CD8-positive, alpha-beta memory T cell (primary cell): ENCODE measurements at places on chromosomes 3 and 15.

- DNase-seq = no peak
Measured at GRCh38 chr3:106792716-106793115, 584.5 kb upstream of the CCDC54 start.

GRCh38 chr3:149765762-149766334, 13.6 kb upstream of the COMMD2 start:
- DNase-seq = no peak

- no peak for DNase-seq
Measured at GRCh38 chr3:150508401-150508800, 37.9 kb downstream of the SERP1 start.

DNA sequence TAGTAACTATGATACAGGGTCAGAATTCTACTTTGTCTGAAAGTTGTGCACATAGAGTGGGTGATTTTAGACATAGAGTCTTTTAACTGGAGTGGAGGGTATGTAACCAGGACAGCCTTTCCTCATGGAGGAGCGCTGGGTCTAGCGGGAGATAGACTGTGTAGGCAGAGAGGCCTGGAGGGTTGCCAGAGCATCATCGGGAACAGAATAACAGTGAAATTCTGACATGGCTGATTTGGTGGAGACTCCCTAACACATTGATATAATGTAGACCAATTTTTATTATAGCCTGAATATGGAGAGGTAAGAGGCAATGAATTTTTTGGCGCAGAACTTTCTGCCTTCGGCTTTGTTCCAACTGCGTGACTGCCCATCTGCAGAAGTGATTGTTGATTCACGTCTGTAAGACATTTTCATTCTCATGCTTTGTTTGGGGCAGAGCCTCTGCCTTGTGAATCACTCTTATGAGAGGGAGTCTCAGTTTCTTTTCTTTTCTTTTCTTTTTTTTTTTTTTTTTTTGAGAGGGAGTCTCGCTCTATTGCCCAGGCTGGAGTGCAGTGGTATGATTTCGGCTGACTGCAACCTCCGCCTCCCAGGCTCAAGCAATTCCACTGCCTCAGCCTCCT, 16.0 kb downstream of the LPP start:
- DNase-seq = no peak

- no peak for DNase-seq
Measured at GRCh38 chr15:62532367-62532766, 367.3 kb upstream of the C2CD4B start.

DNA sequence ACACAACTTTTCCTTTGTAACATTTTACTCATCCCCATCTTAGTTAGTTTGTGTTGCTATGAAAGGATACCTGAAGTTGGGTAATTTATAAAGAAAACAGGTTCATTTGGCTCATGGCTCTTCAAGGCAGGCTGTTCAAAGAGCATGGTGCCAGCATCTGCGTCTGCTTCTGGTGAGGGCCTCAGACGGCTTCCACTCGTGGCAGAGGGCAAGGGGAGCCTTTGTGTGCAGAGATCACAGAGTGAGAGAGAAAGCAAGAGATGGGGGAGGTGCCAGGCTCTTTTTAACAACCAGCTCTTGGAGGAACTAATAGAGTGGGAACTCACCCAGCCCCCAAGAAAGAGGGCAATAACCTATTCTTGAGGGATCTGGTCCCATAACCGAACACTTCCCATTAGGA, 23.1 kb downstream of the PLA2G4F start:
- DNase-seq = no peak
